ENCODE measurements at places on chromosomes 2 and 18.

DNA sequence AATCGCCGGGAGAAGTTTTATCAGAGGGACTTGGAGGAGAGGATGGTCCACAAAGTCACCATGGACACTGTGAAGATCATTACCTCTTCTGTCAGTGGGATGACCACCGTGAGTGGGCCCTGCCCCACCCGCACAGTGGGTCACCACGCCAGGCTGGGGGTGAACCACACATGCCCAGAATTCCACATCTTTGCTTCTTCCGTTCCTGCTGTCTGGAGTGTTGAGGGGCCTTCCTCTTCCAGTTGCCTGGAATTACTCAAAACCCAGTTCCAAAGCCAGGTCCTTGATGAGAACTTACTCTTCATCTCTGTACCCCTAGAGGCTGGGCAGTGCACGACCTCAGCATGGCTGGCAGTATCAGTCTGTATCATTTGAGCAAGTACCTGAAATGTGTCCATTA, 22.1 kb downstream of the MROH2A start:
- no peak for DNase-seq

GRCh38 chr2:183952741-183953140, 645.6 kb upstream of the ZNF804A start:
- no peak for DNase-seq

DNA sequence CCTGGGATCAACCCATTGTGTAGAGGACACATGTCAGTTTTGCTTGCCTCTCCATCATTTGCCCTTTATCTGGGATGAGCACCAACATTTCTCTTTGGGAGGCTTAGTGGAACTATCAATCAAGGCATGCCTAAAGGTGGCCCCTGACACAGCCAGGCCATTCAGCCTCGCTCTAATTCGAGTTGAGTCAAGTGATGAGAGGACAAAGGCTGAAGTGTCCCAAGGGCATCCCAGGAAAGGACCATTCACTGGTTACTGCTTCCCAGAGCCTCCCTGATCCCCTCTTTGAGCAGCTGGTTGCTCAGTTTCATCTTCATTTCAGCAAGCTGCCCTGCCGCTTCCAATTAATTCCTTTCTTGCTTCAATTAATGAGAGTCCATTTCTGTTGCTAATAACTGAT, 63.5 kb downstream of the DNER start:
- no peak for DNase-seq

- DNase-seq: no peak
These were observed 1.7 kb downstream of the THSD7B start for GRCh38 chr2:136767030-136767429.

GRCh38 chr2:74646201-74646600, 1.9 kb downstream of the M1AP start:
- no peak for DNase-seq

GRCh38 chr2:237819231-237819630, 20.7 kb downstream of the RBM44 start:
- no peak for DNase-seq

DNA sequence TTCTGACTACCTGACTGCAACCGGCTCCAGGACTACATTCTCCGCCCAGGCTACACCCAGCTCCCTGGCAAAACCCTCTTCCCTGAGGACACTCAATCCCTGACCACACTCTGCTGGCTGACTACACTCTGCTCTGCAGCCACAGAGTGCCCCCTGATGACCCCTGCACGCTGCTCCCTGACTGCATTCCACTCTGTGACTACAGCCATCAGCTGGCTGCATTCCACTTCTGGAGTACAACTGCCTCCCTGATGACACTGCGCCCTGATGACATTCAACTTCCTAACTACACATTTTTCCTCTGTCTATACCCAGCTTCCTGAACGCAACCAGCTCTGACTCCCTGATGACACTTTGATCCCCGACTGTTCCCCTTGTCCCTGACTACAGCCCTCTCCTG, 71.3 kb upstream of the NRXN1 start:
- DNase-seq: no peak

DNA sequence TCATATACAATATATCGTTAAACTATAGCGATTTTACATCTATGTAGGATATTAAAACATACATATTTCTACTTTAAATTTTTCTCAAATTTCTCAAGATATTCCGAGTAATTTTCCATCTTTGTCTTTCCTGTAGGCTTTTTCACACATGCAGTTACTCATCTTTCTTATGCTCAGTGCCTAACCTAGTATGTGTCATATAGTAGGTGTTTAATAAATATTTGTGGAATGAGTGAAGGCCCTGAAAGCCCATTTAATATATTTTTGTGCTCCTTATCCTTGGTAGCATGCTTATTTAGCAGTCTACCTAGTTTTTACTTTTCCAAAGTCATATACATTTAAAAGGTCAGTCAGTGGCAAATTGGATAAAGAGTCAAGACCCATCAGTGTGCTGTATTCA, 67.3 kb downstream of the ITGB6 start:
- no peak for DNase-seq

GRCh38 chr18:75309564-75309963, 99.0 kb downstream of the TSHZ1 start:
- DNase-seq: no peak

DNA sequence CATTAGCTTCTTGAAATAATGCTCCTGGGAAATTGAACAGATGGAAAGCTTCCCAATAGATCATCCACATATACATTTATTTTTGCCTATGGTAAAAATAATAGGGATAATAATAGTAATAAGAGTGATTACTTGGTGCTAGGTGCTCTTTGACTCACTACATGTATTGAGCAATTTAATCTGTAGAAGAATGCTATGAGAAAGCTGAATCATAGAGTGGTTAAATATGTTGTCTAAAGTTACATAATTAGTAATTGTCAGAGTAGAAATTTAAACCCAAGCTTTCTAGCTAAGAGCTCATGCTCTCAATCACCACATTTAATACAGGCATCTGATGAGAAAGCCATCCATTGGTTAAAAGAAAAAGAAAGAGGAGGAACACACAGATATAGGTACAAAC, 590.5 kb upstream of the SLC8A1 start:
- no peak for DNase-seq

DNA sequence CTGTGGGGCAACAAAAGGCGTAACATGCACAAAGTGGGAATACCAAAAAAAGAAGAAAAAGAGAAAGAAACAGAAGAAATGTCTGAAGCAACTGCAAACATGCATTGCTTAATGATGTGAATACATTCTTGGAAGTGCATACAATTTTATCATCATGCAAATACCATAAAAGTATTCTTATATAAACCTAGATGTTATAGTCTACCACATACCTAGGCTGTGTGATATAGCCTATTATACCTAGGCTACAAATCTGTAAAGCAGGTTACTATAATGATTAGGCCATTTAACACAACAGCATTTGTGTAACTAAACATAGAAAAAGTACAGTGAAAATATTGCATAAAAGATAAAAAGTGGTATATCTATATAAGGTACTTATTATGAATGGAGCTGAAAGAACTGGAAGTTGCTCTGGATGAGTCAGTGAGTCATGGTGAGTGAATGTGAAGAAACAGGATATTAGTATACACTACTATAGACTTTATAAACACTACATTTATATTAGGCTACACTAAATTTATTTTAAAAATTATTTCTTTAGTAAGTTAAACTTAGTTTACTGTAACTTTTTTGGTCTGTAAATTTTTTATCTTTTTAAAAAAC, 319.4 kb upstream of the KCNH7 start:
- no peak for DNase-seq

DNA sequence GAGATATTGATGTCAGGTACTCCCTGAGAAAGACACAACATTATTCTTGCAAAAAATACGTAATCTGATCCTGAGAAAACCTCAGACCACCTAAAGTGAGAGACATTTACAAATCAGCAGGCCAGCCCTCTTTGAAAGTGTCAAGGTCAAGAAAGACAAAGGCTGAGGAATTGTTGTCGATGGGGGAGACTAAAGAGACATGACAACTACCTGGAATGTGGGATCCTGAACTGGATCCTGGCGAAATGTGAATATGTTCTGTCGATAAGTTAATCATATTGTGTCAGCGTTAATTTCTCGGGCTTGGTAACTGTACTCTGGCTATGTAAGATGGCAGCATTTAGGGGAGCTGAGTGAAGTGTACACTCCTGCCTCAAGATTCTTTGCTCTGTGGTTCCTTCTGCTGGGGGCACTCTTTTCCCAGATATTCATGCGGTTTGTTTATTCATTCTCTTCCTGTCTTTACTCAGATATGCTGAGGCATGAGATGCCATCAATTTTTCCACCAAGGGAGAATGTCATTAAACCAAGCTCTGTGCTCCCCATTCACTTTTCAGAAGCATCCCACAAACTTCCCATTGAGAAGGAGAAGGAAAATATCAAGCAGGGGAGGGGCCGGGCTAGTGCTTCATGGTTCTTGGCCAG, 154.9 kb downstream of the CAPN13 start:
- DNase-seq: no peak

- DNase-seq: no peak
These were observed 310.6 kb upstream of the SPRED2 start for GRCh38 chr2:65742977-65743376.

- no peak for DNase-seq
These were observed 27.5 kb downstream of the TRPM8 start for GRCh38 chr2:233944722-233945121.

GRCh38 chr2:23925702-23926289, 1.1 kb downstream of the ATAD2B start:
- DNase-seq: peak; percentile 39

DNA sequence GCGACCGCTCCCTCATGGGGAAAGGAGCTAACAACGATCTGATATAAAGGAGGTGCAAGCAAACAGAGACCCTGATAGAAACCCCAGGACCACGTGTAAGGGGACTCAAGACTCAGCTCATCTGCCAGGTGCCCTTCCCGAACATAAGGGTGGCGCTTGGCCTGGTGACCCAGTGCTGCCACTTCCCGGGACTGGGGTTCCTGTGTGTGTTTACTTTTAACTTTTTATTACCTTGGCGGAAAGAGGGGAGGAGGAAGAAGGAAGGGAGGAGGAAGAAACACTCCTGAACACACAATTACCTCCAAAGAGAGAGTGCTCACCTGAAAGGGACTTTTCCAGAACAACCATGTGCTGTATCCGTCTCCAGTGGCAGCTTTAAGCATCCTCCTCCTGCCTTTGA, 56.5 kb upstream of the EDAR start:
- no peak for DNase-seq

DNA sequence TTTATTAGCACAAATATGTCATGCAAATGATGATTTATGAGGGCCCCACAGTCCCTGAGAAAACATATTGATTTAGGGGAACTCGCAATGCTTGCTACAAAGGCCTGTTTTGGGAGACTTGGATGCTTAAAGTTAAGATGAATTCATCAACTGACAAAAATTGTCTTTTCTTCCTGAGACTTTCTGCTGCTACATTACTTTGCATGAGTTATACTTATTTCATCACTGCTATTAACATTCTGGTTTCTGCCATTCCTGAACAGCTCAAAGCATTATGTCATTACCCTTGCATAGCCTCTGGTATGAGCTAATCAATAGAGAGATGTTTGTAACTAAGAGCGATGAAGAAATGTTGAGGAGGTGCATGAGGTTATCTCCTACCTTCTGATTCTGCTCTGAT, 74.4 kb downstream of the SOX11 start:
- DNase-seq: no peak

GRCh38 chr2:101792208-101792607, 94.7 kb downstream of the MAP4K4 start:
- DNase-seq: no peak

- DNase-seq: no peak
These were observed 335.3 kb downstream of the TNS1 start for GRCh38 chr2:217667512-217667911.

GRCh38 chr2:138931284-138932256, 151.4 kb upstream of the NXPH2 start:
- no peak for DNase-seq
